ENCODE measurements at places on chromosomes 2 and 18.
A peak's percentile ranks its signal among the peaks of the same experiment; 100 is the strongest.

GRCh38 chr2:217101972-217102371, 242.1 kb upstream of the TNP1 start:
- no peak for DNase-seq

- DNase-seq: peak; percentile 49
Measured at GRCh38 chr2:132415915-132416722, 486 bp upstream of the GPR39 start.

DNA sequence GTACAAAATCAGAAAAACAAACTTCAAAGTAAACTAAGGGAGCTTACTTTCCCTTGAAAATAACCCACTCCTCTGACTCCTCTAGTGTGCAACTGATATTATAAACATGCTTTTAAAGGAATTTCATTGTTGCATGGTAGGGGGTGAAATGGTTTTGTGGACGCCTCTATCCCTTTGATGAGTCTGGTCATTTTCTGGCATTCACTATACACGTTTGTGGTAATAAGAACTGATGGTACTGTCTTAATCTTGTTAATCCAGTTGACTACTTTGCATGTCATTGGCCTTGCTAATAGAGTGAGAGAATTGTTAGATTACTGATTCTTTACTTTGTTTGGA, 2.8 kb downstream of the INSIG2 start:
- DNase-seq: no peak

- no peak for DNase-seq
Measured at GRCh38 chr2:147182260-147182659, 662.6 kb upstream of the ACVR2A start.

DNA sequence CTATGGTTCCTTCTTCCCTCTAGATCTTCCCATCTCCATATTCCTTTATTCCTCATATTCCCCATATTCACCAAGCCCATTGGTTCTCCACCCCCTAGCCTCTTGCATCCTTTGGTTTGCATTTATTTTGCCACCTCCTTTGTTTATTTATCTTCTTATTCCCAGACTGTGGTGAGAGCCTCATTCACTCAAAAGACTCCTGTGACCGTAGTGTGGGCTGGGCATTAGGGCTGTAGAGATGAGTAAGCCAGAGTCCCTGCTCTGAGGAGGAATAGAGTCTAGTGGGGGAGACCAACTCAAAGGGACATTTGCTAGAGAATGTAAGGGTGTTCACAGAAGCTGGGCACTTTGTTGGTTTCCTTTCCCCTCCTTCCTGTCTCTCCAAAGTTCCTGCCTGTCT, 8.3 kb downstream of the ATG16L1 start:
- DNase-seq: no peak

GRCh38 chr2:44537264-44537663, 175.5 kb downstream of the CAMKMT start:
- DNase-seq: no peak

GRCh38 chr2:239905884-239906654, 119.1 kb downstream of the NDUFA10 start:
- DNase-seq: no peak

GRCh38 chr2:240922245-240922981, 16.3 kb downstream of the CROCC2 start:
- DNase-seq: no peak

DNA sequence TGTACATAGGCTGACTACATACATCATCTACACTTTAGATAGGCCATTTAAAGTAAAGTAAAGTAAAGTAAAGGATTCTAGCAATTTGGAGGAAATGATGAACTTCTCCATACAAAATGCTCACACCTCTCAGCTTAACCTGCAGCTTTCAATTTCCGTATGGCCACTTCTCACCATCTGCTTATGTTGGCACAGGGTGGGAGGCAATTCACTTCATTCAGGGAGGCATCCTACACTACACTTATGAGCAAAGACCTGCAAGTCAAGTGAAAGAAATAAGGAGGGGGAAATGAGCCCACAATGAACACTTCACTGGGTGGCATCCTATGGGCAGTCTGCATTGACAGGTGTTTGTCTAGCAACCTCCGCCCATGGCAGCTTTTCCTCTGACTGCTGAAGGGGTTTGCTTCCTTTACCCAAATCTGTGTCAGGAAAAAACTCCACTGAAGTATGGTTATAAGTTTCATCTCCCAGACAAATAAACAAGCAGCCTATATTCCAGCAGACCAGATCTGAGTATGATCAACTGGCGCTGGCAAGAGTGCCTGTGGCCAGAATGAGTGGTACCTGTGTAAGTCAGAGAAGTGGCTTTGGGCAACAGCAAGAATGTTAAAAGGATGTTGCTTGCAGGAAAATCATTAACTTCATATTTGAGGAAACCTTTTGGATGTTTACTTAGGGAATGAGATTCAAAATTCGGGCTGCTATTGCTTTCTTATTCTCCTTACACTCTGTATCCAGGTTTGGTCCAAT, 449.1 kb downstream of the TGIF1 start:
- DNase-seq: no peak

DNA sequence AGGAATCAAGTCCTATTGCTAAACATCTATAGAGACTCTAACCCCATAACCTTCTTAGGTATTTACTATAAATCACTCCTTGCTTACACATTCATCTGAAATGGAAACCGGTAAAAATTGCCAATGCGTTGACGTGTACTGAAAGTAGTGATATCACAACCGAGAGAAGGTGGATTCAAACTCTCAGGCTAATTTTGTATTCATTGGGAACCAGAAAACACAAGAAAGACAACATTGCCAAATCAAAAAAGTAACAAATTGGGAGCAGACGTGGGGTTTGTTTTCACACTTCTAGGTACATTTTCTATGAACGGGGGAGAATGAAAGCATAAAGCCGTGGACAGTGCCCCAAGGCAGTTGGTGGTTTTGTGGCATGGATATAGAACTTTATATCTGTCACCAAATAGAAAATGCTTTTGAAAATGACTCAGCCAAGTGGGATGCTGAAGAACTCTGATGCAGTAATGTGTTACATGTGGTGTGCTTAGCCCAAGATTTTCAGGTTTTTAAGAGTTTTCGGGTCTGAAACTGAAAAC, 155.1 kb upstream of the RASGRP3 start:
- DNase-seq: no peak

- no peak for DNase-seq
Measured at GRCh38 chr2:164146441-164146840, 410.6 kb upstream of the FIGN start.

GRCh38 chr2:176187899-176188773, at the start of gene HOXD1:
Gene HOXD1 (plus strand): TSS chr2:176188668. CDS start chr2:176188802, 134 bp downstream.
- peak; percentile 48 for DNase-seq

GRCh38 chr18:1575084-1575483, 670.4 kb downstream of the ADCYAP1 start:
- DNase-seq: no peak

- DNase-seq: no peak
Measured at GRCh38 chr18:23087352-23087751, 47.9 kb upstream of the CABLES1 start.

GRCh38 chr2:5694306-5694705, 2.1 kb downstream of the SOX11 start:
- DNase-seq: no peak

GRCh38 chr2:7987992-7988391, 693.9 kb upstream of the ID2 start:
- no peak for DNase-seq

DNA sequence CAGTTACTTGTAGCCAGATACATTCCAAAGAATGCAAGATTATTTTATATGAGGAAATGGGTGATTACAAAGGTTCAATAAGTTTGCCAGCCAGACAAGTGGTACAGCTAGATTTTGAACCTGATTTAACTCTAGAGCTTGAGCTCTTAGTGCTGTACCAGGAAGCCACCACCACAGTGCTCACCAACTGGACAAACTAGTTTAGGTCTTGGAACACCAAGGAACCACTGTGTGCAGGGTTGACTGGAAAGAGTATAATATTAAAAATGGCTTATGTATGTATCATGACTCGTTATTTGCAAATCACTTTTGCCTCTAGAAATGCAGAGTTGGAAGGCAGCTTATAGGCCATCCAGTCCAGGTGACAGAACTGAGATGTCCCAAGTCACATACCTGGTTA, 177.2 kb downstream of the TXNL1 start:
- DNase-seq: no peak

DNA sequence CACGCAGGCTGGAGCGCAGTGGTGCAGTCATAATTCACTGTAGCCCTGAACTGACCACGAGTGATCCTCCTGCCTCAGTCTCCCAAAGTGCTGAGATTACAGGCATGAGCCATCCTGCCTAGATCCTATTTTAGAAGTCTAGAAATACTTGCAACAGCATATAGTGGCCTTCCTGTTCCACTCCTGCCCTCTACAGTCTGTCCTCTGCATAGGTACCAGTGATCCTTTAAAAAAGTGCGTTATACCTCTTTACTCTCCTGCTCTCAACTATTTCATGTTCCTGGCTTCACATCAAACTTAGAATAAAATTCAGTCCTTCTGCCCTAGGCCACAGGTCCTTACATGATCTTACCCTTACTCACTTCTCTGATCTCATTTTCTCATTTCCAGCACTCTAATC, 6.0 kb downstream of the COMMD1 start:
- no peak for DNase-seq

DNA sequence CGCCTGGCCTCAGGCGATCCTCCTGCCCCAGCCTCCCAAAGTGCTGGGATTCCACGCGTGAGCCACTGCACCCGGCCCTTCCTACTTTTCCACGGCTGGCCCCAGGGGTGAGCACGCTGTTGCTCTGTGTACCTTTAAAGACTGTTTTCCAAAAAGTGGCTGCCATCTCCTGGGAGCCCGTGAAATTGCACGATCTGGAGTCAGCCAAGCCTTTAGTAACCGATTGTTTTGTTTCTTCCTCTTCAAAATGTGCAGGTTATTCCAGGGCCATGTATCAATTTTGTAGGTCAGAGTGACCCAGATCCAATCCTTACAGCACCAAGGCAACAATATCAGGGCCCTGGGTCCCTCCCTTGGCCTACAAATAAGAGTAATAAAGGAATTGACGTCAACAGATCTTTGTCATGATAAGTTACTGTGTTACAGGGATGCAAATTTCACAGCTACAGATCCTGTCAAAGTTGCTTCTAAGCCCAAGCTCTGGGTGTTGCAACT, 135.6 kb upstream of the ZNF236 start:
- peak; percentile 76 for DNase-seq

DNA sequence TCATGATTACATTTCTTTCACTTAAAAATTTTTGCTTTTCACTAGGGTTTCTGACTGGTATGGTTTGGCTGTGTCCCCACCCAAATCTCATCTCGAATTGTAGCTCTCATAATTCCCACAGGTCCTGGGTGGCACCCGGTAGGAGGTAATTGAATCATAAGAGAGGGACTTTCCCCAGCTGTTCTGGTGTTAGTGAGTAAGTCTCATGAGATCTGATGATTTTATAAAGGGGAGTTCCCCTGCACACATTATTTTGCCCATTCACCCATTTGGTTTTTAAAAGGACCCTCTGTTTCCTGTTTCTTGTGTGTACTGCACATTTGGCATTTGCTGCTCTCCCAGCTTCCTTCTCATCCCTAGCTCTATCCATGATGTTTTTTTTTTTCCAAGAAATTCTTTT, 27.8 kb upstream of the NETO1 start:
- no peak for DNase-seq

DNA sequence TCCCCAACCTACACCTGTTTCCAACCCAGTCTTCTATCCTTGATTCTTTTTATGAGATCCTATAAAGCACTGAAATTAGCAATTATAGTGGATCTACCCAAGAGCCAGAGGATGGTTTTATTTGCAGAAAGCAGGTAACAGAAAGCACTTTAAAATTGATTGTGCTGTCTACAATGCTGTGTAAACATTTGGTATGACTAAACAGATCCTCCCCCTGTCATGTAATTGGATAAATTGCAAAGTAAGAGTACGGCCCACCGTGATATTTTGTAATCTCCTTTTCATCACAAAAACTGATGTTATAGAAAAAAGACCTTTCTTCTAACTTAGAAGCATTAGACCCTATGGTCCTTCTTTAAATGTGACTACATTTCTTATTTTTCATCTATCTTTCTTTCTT, 11.3 kb upstream of the PPP3R1 start:
- DNase-seq: no peak

DNA sequence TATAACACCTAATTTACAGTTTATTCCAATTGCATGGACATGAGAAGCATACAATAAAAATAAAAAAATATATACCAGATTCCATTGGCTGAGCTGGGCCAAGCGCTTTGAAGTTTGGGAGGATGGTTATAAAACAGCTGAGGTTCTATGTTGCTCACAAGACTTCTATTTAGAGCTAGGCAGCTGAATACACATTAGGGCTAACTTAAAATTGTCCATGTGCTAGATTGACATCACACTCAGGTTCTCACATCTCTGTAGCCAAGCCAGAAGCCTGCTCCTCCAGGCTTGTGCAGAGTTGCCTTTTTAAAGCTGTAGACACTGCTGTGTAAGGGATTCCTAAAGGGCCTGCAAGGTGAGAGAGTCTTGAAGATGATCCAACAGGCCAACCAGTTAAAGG, 871.1 kb upstream of the FANCL start:
- DNase-seq: no peak

DNA sequence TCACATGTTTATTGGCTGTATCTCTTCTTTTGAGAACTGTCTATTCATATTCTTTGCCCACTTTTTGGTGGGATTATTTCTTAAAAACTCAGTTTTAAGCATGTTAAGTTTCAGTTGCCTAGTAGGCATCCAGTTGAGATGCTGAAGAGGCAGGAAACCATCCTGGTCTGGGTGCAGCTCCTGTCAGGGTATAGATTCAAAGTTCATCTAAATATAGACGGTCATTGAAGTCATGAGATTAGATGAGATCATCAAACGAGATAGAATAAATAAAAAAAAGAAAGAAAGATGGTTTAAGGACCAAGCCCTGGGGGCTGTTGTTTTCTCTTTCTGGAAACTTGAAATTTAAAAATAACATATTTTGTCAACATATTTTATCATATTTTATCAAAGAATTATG, 9.2 kb upstream of the DNAH7 start:
- DNase-seq: no peak

- peak; percentile 28 for DNase-seq
Measured at GRCh38 chr2:172806996-172807395, 71.4 kb downstream of the RAPGEF4 start.

GRCh38 chr2:179581605-179582004, 279.8 kb downstream of the ZNF385B start:
- no peak for DNase-seq

DNA sequence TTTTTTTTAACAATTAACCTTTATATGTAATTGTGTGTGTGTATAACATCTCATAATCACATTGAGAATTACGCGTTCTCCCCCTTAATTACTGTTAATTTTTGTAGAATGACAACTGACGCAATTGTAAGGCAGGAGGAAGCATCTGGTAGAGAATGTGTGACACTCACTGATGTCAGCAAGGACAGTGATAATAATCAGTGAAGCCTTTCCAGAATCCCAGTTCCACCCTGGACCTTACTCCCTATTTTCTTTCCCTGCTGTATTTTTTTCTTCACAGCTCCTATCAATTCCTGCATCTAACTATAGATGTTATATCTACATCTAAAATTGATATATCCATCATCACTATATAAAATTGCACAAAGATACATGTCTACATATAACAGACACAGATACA, 16.1 kb upstream of the STRN start:
- DNase-seq: no peak

- no peak for DNase-seq
Measured at GRCh38 chr2:161344692-161345091, 36.5 kb downstream of the PSMD14 start.
